ENCODE measurements at places on chromosomes 3 and 15.

- no peak for DNase-seq
Measured at GRCh38 chr15:73781038-73781925, 28.1 kb upstream of the INSYN1 start.

GRCh38 chr15:51318382-51319150 is 19.8 kb downstream of the CYP19A1 start:
- no peak for DNase-seq

DNA sequence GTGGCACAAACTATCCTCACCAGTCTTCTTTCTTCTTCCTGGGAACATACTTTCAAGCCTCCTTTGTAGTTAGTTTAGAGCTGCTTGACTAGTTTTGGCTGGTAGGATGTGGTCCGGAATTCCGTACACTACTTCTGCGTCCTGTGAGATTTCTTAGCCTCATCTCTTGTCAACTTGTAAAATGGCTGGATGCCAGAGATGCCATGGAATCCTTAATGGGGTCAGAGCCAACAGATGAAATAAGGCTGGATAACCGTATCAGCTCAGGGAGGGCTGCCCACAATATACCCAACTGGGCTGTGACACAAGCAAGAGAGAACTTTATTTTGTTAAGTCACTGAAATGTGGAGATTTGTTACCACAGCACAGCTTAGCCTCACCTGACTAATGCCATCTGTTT is 466.9 kb upstream of the MDFIC2 start:
- DNase-seq: no peak

- no peak for DNase-seq
Measured at GRCh38 chr15:69852482-69852881, 245.2 kb downstream of the TLE3 start.

GRCh38 chr3:157147099-157147803 is 12.7 kb downstream of the CCNL1 start:
- no peak for DNase-seq

GRCh38 chr15:31366169-31366734 is 39.6 kb downstream of the KLF13 start:
- no peak for DNase-seq

- DNase-seq: no peak
Measured at GRCh38 chr15:29278436-29279105, 8.9 kb upstream of the NSMCE3 start.

- DNase-seq: no peak
Measured at GRCh38 chr3:30962084-30962483, 67.6 kb upstream of the GADL1 start.

DNA sequence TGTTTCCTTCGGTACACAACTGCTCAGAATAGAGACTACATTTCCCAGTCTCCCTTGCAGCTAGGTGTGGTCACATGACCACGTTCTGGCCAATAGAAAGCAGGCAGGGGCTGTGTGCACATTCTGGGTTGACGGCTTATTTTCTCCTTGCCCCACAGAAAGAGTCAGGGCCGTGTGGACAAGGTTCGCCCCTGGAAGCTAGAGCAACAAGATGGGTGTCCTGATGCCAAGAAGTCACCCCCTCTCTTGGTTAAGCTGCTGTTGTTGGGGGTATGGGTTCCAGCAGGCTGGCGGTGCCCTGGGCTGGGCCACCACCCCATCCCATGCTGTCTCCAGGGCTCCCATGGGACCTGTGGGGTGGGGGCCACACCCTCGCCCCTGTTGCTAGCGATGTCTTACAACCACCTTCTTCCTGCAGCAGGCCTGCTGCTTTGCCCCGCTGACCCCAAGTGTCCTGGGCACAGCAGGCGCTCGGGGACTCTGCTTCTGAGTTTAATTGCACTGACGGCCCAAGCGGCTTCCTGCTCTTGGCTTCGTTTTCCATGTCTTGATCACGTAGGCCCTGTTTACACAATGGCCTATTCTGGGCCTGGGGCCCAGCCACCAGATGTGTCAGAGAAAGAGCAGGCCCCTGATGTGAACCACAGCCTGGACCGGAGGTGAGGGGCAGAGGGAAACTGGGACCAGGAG is 24.9 kb downstream of the ABTB1 start:
- DNase-seq: peak; percentile 87

DNA sequence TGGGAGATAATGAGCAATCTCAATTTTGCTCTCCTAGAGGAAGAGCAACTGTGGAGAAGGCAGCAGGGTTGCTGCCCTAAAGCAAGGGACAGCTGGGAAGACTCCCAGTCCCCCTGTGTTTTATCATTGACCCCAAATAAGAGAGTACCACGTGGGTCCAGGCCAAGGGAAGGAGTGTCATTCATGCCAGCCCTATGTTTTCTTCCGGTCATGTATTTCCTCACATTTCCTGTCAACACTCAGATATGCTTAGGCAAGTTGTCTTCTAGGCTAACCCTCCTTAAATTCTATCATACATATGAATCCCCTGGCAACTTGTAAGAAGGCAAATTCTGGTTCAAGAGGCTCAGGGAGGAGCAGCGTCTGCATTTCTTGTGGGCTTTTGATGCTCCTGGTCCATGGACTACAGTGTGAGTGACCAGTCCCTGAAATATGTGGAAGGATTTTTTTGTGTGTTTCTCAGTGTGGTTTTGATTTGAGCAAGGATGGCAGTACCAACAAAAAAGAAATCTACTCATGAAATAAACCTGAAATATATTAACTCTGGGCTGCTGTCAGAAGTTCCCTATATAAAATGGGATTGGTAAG is 31.9 kb upstream of the RPP14 start:
- DNase-seq: no peak

- DNase-seq: no peak
Measured at GRCh38 chr3:157442729-157443128, 6.1 kb downstream of the PTX3 start.

DNA sequence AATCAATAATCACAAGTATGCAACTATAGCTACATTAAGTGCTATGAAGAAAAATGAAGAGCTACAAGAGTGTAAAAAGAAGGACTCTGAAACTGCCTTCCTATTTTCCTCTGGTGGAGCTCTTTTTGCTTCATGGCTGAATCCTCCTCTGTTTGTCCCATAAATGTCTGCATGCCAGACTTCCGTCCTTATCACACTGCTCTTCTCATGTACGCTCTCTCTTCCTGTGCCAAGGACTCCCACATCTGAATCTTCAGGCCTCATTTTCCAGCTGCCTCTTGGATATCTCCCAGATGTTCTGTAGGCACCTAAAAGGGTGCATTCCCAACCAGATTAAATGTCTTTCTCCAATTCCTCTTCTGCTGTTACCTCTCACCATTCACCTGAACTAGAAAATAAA is 123.7 kb downstream of the MECOM start:
- DNase-seq: no peak

DNA sequence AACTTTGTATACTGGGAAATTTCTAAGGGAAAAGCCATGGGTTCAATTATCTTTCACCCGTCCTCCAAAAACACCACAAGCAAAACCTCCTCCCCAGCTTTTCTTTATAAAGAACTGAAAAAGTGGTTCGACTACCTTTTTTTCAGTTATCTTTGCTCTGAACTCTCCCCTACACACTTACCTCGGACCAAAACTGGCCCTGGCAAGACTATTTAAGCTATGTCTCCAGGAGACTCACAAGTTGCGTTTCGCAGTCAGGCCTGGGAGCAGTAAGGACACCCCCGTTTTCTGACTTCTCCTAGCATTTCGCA is 645 bp downstream of the COPS2 start:
- DNase-seq: peak; percentile 7

DNA sequence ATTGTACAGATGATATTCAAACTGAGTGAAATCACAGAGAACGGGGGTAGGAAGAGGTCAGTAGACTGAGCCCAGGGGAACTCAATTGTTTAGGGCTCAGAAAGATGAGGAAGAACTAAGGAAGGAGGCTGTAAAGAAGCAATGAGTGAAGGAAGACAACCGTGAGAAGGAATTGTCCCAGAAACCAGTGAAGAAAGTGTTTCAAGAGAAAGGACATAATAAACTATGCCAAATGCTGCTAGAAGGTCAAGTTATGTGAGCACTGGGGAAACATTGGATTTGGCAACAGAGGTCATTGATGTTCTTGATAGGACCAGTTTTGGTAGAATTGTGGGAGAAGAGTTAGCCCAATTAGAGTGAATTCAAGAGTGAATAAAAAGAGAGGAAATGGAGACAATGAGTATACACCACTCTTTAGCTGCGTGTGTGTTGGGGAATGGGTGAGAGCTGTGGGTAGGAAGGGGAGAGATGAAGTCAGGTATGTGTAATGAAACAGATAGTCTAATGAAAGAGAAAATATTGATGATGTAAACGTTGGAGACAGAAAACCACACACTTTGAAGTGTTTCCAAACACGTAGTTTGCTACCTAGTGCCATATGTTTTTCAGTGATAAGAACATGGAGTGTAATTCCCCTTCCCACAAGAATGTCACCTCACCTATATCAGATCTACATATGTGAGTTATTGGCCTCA is 42.5 kb upstream of the MME start:
- no peak for DNase-seq

DNA sequence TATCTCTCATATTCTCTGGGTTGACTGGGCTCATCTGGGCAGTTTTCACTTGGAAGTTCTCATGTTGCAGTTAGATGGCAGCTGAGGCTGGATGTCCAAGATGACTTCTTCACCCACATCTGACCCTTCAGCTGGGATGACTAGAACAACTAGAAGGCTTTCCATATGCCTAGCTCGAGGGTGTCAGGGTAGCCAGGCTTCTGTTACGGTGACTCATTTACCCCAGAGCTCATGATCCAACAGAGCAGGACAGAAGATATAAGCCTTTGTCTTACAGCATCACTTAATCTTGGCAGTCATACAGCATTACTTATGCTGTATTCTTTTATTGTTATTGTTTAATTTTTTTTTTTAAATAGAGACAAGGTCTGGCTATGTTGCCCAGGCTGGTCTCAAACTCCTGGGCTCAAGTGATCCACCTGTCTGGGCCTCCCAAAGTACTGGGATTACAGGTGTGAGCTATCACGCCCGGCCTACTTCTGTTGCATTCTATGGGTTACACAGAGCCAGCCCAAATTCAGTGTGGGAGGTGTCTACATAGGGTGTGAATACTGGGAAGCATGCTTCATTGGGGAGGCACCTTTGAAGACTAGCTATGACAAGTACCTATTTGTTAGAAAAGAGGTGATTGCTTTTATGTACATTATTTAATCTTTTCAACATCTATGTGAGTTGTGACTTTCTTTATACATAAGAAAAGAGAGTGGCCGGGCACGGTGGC is 10.7 kb downstream of the HMCES start:
- no peak for DNase-seq

DNA sequence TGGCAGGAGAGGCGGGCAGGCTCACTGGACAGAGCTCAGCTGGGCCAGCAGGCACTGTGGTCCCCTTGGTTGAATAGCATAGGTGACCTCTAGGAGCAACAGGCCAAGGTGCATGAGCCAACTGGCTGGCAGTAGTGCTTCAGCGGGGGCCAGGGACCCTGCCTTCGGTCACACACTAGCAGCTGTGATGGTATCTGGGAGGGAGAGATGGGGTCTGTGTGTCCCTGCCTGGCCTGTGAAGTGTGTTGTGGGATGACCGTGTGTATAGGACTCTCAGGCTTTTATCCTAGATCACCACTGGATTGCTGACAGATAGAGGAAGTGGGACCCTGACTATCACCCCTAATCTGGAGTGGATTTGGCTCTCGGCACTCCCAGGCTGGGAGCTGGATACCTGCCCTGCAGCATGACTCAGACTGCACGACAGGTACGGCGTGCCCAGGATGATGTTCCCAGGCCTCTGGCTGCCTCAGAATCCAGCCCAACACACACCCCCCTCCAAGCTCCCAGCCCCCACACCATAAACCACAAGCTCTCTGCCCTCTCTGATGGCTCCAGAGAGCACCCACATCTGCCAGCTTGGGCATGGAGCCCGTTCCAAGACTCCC is 7.8 kb downstream of the RPS17 start:
- DNase-seq: no peak

DNA sequence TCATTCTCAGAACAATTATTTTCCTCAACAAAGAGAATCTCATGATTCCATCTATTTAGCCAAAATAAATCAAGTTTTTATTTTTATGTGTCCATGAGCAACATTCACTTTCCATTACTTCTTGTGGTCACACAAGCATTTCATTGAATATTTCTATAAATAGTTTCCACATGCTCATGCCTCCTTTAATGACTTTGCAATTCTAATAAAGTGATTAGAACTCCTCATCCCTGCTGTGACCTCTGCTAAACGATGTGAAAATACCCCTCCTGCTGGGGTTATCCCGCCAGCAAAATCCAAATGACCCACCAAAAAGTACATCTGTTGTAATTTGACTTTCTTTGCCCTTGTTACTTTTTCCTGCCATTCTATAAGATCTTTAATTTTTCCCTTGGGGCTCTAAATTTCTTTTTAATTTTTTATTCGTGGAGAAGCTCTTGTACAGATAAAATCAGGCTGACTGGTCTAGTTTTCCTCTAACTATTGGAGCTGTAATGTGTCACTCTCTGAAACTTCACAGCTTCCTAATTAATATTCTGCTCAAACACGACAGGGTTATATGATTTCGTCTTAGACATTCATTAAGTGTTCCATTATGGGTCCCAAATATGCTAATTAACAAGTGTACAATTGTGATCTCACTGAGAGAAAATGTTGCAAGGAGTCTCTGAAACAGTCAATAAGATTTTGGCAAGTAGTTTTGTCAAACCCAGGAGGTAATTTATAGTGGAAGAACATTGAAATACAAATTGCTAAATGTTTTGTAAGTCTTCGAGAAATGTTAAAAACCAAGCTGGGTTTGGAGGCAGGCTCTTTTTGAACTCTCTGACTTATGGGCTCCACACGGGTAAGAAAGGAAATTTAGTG is 533.1 kb upstream of the NAALADL2 start:
- DNase-seq: no peak

DNA sequence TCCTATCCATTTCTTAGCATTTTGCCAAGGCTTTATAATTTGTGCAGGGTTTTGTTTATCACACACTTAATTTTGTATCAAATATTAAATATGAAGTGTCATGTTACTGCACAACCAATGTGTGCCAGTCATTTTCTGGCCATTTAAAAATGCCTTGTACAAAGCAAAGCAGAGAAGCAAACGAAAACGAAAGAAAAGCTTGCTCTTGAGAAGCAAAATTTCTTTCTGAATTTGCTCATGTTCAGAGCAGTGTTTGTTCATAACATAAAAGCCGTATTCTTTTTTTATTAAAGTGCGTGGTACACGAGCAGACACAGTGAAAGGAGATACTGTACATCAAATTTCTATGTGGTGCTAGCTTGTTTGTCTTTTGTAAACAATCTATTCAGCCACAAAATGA is 792.6 kb downstream of the NAALADL2 start:
- no peak for DNase-seq

- no peak for DNase-seq
Measured at GRCh38 chr3:36790765-36791164, 26.4 kb upstream of the DCLK3 start.

GRCh38 chr15:37014137-37014536 is 86.2 kb downstream of the MEIS2 start:
- no peak for DNase-seq

DNA sequence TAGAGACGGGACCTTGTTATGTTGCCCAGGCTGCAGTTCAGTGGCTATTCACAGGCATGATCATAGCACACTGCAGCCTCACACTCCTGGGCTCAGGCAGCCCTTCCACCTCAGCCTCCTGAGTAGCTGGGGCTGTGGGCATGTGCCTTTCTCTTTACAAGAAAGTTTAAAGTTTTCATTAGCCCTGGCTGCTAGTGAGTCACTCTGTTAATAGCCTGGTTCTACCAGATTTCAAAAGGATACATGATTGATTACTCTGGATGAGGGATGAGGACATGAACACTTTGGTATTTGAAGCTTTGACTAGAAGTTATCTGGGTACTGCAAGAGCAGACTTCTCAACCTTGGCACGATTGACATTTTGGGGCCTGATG is 95.1 kb downstream of the DHX36 start:
- DNase-seq: no peak
